Activated effector memory CD4-positive, alpha-beta T cell treated with anti-CD3 and anti-CD28 coated beads, Interleukin-2, amount 50 U/mL, for 16 hours (primary cell): ENCODE measurements at places on chromosomes 2 and 18.

DNA sequence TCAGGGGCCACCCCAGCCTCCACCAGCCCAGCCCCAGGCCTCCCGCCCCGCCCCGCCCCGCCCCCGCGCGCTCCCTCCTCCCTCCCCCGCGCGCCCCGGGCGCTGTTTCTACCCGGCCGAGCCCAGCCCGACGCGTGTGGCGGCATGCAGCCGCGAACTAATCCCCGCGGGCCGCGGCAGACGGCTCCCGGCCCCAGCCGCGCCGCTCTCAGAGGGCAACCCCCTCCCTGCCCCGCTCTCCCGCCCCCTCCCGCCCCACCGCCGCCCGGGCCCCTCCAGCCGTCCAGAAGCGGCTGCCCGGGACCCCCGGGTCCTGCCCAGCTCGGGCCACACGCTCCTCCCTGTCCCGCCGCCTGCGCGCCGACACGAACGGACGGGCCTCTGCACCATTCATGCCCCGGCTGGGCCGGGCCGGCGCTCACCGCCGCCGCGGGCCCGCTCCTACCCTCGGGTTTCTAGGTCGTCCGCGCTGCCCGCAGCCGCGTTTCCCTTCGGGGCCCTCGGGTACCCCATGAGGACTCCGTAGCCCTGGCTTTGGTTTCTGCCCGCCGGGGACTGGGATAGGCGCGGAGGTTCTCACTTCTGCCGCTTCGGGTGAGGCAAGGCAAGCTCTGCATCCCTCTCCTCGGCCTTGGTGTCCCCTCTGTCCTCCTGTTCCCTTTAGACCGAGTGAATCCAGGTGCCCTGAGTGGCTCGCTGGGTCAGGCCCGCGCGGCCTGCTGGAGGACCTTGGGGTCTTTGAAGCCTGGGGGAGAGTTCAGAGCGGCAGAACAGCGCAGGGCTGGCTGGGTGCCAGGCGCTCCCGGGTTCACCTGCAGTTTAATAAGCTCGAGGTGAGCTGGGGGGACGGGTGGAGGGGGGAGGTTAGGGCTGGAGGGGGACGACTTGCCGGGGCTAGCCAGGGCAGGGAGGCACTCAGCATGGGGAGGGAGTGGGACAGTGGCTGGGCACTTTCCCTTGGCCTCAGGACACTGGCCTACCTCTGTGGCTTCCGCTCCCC, 3.1 kb downstream of the WNT10A start:
- DNase-seq, result peak; percentile 83

- no peak for DNase-seq
Observed at GRCh38 chr2:39631256-39631655, 34.5 kb upstream of the TMEM178A start.

DNA sequence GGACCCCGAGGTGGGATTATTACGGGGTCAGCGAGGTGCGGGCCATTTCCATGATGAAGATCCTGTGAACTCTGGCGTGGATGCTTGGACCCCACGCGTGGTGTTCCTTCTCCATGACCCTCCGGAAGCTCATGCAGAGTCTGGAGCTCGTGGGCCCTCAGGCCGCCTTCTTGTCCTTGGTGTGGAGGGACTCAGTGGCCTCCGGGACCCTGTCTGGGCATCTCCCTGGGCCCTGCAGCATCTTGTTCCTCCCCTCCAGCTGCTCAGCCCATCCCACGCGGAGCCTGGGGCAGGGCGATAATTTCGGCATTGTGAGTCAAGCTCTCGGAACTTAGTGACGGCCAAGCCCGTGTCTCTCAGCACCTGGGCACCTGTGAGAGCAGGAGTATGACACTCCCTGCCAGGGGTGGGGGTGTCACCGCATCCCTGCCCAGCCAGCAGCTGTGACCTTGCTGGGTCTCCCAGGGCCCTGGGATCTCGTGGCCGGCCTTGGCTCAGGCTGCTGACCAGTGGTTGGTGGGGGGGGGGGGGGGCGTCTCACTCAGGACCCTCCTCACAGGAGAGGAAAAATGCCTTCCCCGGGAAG, 24.6 kb downstream of the RTP5 start:
- DNase-seq, result peak; percentile 60

- DNase-seq, result no peak
Observed at GRCh38 chr2:43273529-43273928, 47.1 kb upstream of the ZFP36L2 start.

- DNase-seq, result no peak
Observed at GRCh38 chr2:177187631-177188312, 24.8 kb upstream of the HNRNPA3 start.

- DNase-seq, result peak; percentile 57
Observed at GRCh38 chr18:79573921-79574491, 105.6 kb upstream of the CTDP1 start.

DNA sequence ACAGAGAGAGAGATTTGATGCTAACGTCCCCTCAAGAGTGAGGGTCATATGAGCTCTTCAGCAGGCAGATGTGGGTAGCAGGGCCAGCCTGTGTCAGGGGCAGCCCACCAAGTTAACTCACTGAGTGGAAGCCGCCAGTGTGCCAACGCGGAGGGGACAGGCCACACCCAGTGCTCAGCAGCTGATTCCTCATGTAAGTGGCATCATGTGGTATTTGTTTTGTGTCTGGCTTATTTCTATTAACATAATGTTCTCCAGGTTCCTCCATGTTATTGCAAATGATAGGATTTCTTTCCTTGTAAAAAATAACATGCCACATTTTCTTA, 4.0 kb downstream of the IMP4 start:
- no peak for DNase-seq

GRCh38 chr2:159985656-159986055, 76.8 kb downstream of the PLA2R1 start:
- DNase-seq, result no peak

DNA sequence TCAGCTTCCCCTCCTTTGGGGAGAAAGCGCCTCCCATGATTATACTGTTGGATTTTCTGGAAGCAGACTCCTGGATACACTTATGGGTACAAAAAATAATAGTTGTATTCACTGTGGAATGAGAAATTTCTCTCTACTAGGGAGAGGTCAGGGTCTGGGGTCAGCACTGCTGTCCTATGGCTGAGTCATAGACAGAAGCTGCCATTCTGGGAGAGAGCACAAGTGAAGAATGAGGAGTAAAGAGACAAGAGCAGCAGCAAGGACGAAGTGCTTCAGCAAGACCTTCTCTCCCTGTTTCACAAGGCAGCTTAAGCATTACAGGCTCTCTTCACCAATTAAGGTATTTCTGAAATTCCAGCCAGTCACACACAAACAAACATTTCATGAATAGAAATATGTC, 10.1 kb upstream of the UNC80 start:
- no peak for DNase-seq

DNA sequence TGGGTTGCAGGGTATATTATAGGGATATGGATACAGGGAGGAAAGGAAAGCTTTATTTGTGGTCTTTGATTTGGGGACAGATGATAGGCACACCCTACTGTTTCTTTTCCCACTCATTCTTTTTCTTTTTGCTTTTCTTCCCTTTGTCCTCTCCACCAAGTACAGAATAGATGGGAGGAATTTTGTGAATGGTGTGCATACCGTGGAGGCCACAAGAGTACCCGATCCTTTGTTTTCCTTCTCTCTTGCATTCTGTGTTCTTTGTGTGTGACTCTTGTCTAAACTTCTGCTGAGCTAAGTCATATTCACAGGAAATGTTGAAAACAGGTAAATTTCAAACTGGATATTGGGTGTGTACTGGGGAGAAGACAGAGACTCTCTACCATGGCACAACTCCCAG, 321.4 kb upstream of the SLC8A1 start:
- no peak for DNase-seq

- DNase-seq, result no peak
Observed at GRCh38 chr2:195106681-195107380, 550.2 kb upstream of the SLC39A10 start.

GRCh38 chr2:99395589-99396130, 58.5 kb downstream of the EIF5B start:
- no peak for DNase-seq

DNA sequence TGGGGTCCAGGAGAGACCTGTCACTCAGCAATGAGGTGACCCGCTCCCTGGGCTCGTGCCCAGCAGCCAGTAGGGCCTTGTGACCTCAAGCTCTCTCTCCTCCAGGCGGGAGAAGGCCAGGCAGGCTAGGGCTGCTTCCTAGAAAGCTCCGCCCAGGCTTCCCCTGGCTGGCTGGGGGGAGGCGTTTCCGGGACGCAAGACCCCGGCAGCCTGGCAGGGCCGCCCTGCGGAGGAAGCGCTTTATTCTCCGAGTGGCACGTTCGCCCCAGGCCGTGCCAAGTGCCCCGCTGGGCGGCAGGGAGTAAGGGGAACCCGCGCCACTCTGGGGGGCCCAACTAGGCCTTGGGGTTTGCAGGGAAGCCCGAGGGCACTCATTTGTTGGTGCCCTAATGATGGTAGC, 21.2 kb upstream of the EPAS1 start:
- DNase-seq, result no peak

- DNase-seq, result no peak
Observed at GRCh38 chr2:29322011-29322410, 206.8 kb downstream of the CLIP4 start.

- no peak for DNase-seq
Observed at GRCh38 chr2:208280234-208280633, 14.2 kb downstream of the PIKFYVE start.

DNA sequence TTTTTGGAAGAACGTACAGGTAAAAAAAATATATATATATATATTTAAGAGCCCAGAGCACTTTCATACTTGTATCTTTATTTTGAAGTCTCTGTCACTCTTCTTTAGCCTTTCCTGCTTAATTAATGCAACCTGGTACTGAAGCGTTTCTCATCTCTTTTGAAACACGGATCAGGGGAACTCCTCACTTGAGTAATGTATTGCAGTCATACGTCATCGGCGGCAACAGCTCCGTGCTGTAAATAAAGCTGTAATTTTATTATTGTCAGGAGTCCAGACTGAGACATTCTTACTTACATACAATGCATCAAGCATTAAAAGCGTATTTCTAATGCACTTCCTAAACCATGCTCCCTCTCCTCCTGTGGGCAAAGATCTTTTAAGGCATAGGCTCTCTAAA, 514.7 kb downstream of the SOX11 start:
- DNase-seq, result no peak

- no peak for DNase-seq
Observed at GRCh38 chr2:144631636-144632035, 111.7 kb upstream of the ZEB2 start.

DNA sequence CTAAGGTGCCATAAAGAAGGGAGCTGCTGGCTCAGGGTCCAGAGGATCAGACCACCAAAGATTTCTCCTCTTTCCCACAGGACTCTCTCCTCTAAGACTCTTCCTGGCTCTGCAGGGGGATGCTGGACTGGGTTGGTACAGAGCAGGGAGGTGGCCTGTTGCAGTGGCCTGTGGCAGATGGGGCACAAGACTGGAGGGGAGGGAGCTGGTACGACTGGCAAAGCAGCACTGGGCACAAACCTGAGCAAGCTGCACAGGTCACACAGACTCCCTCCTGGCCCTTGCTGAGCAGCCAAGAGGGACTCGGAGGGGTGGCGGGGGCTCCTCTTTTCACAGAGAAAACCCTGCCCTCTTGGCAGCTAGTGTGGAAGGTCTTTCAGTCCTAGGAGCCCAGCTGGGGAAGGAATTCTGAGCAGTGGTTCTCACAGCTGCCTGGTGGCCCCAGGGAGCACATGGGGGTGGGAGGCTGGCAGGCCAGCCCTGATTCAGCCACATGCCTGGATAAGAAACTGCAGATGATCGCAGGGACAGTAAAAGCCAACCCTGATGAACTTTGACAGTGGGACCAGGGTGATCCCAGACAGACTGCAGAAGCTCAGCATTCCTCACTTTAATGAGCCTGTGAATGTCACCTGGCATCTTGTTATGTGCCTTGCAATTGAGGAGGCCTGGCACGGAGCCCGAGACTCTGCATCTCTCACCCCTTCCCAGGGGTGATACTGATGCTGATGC, 32.5 kb upstream of the ACAA2 start:
- no peak for DNase-seq

- DNase-seq, result peak; percentile 71
Observed at GRCh38 chr2:27085673-27086089, 891 bp upstream of the KHK start.

DNA sequence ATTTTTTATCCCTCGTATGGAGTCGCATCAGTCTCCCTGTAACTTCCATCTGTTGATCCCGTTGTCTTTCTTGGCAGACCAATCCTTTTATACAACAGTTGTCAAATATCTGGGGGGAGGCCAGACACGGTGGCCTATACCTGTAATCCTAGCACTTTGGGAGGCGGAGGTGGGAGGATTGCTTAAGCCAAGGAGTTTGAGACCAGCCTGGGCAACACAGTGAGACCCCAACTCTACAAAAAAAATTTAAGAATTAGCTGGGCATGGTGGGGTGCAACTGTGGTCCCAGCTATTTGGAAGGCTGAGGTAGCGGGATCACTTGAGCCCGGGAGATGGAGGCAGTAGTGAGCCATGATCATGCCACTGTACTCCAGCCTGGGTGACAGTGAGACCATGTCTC, 2.0 kb downstream of the XRCC5 start:
- no peak for DNase-seq

GRCh38 chr18:22197668-22198067, 28.3 kb downstream of the GATA6 start:
- DNase-seq, result no peak

DNA sequence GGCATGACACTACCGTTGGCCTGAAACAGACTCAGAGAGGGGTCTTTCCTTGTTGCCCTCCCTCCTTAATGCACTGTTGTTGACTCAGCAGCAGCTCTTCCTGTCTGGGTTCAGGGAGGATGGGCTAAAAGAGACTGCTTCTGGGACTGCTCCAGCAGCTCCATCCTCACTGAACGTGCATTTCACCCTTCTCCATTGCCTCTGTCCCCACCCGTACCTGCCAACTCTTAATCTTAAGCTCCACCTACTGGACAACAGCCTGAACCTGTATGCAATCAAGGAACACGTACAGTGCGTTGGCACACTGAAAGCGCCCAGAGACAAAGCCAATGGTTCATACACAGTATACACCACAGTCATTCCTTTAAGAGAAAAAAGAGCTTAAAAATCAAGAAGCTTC, 230.8 kb upstream of the RAB6C start:
- DNase-seq, result no peak

- DNase-seq, result no peak
Observed at GRCh38 chr2:177808984-177809809, 263.4 kb downstream of the PDE11A start.

DNA sequence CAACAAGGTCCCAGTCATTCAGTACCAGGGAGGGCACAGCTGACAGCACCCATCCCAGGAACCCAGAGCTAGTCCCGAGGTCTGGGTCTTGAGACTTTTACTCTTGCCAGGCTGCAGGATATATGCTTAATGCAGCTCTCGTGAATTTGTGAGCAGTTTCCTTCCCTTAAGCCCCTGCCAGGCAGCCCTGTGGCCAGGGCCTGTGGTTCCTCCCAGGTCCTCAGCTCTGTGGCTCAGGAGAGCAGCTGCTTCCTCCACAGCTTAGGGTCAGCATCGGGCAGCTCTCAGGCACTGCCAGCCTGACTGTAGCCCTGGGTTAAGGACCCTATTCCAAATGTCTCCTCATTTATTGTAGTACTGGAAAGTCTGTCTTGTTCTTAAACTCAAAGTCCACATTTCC, 1384.8 kb downstream of the RPIA start:
- no peak for DNase-seq

DNA sequence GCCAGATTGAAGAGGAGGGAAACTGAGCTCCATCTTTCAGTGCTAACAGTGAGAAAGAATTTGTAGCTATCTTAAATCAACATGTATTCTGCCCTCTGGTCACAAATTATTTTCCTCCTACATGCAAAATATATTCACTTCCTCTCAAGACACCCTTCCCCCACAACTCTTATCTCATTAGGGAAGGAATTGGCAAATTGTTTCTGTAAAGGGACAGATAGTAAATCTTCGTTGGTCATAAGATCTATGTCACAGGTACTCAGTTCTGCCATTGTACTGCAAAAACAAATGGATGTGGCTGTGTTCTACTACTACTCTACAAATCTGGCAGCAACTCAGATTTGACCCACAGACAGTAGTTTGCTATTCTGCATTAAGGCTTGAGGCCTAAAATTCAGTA, 53.0 kb upstream of the CYP20A1 start:
- DNase-seq, result no peak
